Pancreas (tissue), 10 donors: ENCODE measurements at places on chromosomes 4 and X. TPM values are rescaled to one million over a fixed set of nuclear protein-coding genes. Genes with fewer than 3 reads are reported as not detected.

Gene WDR17
- total RNA-seq = 1.9 TPM

Gene PSAPL1
- total RNA-seq = not detected

Gene RNF175
- total RNA-seq = not detected

Gene RADX
- total RNA-seq = 3.0 TPM

Gene RPA4
- 0.62 TPM for total RNA-seq

Gene FRAS1
- 21.5 TPM for total RNA-seq

DNA sequence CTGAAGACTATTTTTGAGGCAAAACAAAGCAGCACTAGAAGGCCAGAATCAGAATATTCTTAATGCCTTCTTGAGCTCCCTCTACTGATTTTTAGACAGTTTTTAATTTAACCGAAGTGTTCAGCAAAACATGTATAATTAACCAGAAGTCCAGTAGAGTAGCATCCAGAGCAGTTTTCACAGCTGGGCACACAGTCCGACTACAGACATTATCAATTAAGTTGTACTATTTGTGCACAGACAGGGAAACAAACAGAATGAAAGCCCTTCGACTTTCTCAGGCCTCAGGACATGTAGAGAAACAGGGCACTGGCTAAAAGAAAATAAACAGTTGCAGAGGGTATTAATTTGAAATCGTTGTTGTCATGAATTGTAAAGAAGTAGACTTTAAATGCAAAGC lies 11.9 kb downstream of the FSTL5 start:
- no peaks in the 10 kb centered on the region for H3K4me1 ChIP-seq
- DNase-seq = no peak
- H3K4me3 ChIP-seq = no peak overlapping the region

DNA sequence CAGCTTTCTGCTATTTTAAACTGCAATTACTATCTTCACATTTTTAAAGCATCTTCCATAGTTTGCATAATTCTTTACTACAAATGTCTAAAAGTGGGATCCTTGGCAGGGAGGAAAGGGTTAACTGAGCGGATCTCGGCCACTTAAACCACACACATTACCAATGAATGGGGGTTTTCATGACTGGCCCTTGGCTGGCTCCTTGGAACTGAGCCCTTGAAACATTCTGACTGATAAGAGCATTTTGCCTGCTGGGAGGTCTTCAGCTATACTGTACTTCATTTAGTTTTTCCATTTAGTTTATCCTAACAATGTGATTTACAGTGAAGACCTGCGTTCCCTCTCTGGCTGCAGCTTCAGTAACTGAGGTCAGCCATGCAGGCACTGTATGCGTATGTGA lies 31.7 kb upstream of the MFAP3L start:
- H3K27me3 ChIP-seq = no peaks in the 10 kb centered on the region
- H3K4me3 ChIP-seq = no peak overlapping the region
- H3K27ac ChIP-seq = no peak overlapping the region
- DNase-seq = no peak
- no peaks in the 10 kb centered on the region for H3K4me1 ChIP-seq

DNA sequence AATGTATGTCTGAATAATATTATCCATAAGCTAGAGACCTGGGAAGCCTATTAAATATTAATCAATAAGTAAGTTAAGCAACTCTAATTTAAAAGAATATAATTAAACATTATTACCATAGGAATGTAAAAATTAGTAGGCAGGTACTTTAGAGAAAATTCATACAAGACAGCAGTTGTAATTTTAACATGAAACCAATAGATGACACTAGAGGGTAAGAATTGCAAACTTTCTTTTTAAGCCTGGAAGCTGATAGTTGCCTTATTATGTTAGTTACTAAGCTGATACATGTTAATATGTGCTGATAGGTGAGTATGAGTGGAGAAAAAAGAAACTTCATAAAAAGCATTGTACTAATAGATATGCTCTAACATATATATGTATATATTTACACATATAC lies 1157.4 kb downstream of the FAM133A start:
- H3K4me3 ChIP-seq = no peak overlapping the region
- H3K4me1 ChIP-seq = no peaks in the 10 kb centered on the region
- no peaks in the 10 kb centered on the region for H3K27me3 ChIP-seq
- H3K27ac ChIP-seq = no peak overlapping the region
- DNase-seq = no peak

- no peaks in the 10 kb centered on the region for H3K36me3 ChIP-seq
- no peak for DNase-seq
- no peak overlapping the region for H3K27ac ChIP-seq
- no peaks in the 10 kb centered on the region for H3K4me1 ChIP-seq
- H3K4me3 ChIP-seq = no peak overlapping the region
- peaks cover 7% of the 10 kb centered on the region for H3K27me3 ChIP-seq
Measured at GRCh38 chrX:28888416-28888815, 301.2 kb downstream of the IL1RAPL1 start.

- peaks cover 3% of the 10 kb centered on the region for H3K4me1 ChIP-seq
- H3K27me3 ChIP-seq = no peaks in the 10 kb centered on the region
- no peak overlapping the region for H3K27ac ChIP-seq
- DNase-seq = no peak
Measured at GRCh38 chr4:24800325-24800895, 5.0 kb downstream of the SOD3 start.

DNA sequence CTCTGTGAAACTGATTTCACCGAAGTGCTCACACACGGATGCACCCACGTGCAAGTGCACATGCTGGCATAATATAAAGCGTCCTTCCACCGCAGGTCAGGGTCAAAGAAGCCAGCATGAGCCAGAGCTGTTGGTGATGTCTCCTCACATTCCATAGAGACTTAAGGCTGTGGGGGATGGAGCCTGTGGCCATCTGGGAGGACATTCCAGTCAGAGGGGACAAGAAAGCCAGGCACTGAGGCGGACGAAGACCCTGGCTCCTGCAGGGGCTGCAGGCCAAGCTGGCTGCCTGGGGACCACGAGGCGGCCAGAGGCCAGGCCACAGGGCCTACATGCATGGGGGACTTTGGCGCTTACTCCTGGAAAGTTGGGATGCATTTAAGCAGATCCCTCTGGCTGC lies 7.7 kb downstream of the RNF212 start:
- no peak overlapping the region for H3K4me3 ChIP-seq
- H3K27me3 ChIP-seq = no peaks in the 10 kb centered on the region
- no peak overlapping the region for H3K27ac ChIP-seq
- H3K36me3 ChIP-seq = no peaks in the 10 kb centered on the region
- DNase-seq = no peak

DNA sequence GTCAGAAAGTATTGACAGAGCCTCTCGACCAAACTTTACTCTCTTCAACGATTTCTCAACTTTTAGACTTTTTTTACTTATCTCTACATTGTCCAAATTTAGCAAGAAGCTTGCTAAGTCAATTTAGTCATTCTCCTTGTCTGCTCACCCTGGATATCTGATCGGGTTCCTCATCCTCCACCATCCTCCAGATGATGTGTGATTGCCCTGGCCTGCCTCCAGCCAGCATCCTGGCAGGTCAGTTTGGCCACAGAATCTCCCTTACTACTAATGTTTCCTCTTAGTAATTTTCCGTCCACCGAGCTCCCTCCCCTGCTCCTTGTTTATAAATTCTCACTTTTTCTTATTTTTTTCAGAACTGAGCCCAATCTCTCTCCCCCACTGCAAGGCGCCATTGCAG lies 167.9 kb upstream of the ZFP42 start:
- no peaks in the 10 kb centered on the region for H3K27me3 ChIP-seq
- no peak overlapping the region for H3K27ac ChIP-seq
- no peaks in the 10 kb centered on the region for H3K4me1 ChIP-seq
- no peak overlapping the region for H3K4me3 ChIP-seq
- no peak for DNase-seq

GRCh38 chr4:52968241-52968640 lies 106.1 kb downstream of the RASL11B start:
- DNase-seq = no peak
- no peaks in the 10 kb centered on the region for H3K27me3 ChIP-seq
- no peak overlapping the region for H3K4me3 ChIP-seq
- H3K36me3 ChIP-seq = no peaks in the 10 kb centered on the region
- no peaks in the 10 kb centered on the region for H3K4me1 ChIP-seq
- no peak overlapping the region for H3K27ac ChIP-seq

DNA sequence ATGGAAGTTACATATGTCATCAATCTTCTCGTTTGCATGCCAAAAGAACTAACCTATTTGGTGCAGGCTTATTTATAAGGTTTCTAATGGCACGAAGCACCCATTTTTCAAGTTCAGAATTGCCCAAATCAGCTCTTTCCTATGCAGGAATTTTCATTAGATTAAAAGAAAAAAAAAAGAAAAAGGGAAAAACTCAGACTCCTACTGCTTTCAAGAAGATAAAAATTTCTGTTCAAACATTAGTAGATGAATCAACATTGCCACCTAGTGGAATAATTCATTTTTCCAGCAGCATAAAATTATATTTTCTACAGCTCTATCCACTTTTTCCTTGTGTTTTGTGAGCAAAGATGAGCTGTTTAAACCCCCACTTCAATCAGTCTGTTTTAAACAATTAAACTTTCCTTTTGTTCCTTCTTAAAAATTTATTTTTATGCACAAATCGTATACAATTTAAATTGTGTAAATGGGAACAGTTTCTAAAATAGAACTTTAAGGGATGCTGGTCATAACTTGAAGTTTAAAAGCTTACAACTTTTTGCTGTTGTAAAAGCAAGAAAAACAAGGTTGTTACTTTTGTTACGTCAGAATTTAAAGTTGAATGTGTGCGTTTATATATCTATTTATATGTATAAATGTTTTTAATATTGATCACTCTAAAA lies 309.9 kb downstream of the ARAP2 start:
- no peaks in the 10 kb centered on the region for H3K27me3 ChIP-seq
- no peaks in the 10 kb centered on the region for H3K4me1 ChIP-seq
- no peak overlapping the region for H3K4me3 ChIP-seq
- no peak for DNase-seq
- H3K36me3 ChIP-seq = no peaks in the 10 kb centered on the region
- H3K27ac ChIP-seq = no peak overlapping the region

DNA sequence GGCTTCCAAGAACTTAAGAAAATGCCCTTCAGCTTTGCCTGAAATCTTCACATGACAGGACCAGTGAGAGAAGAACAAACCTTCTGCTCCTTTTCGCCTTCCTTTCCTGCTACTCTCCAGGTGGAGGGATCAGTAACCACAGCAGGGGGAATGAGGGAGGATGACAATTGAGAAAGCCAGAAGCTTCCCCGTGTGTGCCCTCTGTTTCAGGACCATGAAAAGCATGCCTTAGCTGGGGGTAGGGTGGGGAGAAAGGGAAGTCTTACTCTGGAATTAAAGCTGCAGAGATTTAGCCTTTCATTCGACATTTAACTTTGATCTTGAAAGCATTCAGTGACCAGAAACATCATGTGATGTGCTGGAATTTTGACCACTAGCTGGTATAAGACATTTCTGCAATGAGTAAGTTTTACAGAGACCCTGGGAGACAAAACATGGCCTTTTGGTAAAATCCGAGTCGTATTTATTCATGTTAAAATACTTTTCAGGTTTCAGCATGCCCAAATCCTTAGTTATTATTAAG lies 10.6 kb upstream of the PUDP start:
- no peaks in the 10 kb centered on the region for H3K36me3 ChIP-seq
- no peaks in the 10 kb centered on the region for H3K4me1 ChIP-seq
- H3K4me3 ChIP-seq = no peak overlapping the region
- no peak overlapping the region for H3K27ac ChIP-seq
- H3K27me3 ChIP-seq = no peaks in the 10 kb centered on the region

DNA sequence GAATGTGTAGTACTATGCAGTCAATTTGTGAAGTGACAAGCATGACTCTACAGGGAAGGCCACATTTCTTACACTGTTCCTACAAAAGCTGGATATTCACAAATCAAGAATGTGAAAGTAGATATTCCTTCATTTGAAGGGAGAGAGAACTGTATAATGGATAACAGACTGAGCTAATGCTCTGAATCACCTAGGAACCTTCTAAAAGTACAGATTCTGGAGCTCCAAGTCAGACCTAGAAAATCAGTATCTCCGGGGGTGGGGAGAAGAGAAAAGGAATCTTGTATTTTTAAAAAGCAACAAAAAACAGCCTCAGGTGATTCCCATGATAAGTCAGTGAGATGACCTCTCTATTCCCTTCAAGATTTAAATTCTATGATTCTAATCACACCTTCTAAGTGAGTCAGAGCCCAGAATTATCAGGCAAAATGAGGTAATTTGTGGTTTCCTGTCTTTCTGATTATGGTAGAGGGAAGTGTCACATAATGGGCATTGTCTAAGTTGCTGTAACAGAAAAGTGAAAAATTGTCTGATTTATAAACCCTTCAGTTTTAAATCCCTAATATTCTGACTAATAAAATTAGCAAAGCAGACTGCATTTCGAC lies 80.9 kb downstream of the IL21 start:
- no peaks in the 10 kb centered on the region for H3K36me3 ChIP-seq
- no peak overlapping the region for H3K4me3 ChIP-seq
- no peaks in the 10 kb centered on the region for H3K27me3 ChIP-seq
- no peak for DNase-seq

GRCh38 chrX:2185341-2186082 lies 315.3 kb downstream of the DHRSX start:
- H3K4me3 ChIP-seq = no peak overlapping the region
- H3K27me3 ChIP-seq = no peaks in the 10 kb centered on the region
- H3K27ac ChIP-seq = no peak overlapping the region
- no peak for DNase-seq

DNA sequence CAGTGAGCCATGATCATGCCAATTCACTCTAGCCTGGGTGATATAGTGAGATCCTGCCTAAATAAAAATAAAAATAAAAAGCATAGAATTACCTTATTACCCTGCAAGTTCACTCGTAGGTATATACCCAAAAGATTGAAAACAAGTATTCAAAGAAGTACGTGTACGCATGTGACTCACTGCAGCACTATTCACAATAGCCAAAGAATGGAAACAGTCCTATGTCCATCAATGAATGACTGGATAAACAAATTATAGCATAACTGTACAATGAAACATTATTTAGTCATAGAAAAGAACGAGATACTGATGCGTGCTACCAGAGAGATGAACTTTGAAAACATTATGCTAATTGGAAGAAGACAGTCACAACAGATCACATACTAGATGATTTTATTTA lies 204.6 kb upstream of the DIAPH2 start:
- no peak overlapping the region for H3K4me3 ChIP-seq
- no peak overlapping the region for H3K27ac ChIP-seq
- peaks cover 22% of the 10 kb centered on the region for H3K27me3 ChIP-seq

DNA sequence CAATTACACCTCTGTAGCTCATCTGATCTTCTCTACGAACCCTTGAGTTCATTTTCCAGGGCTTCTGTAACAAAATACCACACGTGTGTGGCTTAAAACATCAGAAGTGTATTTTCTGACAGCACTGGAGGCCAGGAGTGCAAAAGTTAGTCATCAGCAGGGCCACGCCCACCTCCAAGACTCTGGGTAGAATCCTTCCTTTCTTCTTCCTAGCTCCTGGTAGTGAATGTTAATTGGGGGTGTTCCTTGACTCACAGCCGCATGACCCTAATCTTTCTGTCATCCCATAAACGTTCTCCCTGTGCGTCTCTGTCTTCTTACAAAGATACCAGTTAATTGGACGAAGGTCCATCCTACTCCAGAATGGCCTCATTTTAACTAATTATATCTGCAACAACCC lies 115.0 kb downstream of the TRIML1 start:
- no peak overlapping the region for H3K4me3 ChIP-seq
- H3K4me1 ChIP-seq = no peaks in the 10 kb centered on the region
- H3K36me3 ChIP-seq = no peaks in the 10 kb centered on the region
- DNase-seq = no peak
- no peak overlapping the region for H3K27ac ChIP-seq

- H3K4me3 ChIP-seq = no peak overlapping the region
- DNase-seq = no peak
- H3K36me3 ChIP-seq = no peaks in the 10 kb centered on the region
- H3K27ac ChIP-seq = no peak overlapping the region
- H3K4me1 ChIP-seq = no peaks in the 10 kb centered on the region
- no peaks in the 10 kb centered on the region for H3K27me3 ChIP-seq
Measured at GRCh38 chr4:1654216-1654955, 29.7 kb downstream of the FAM53A start.
